Right forelimb (tissue), 1 donor: ENCODE measurements at places on chromosomes 2 and 18.

DNA sequence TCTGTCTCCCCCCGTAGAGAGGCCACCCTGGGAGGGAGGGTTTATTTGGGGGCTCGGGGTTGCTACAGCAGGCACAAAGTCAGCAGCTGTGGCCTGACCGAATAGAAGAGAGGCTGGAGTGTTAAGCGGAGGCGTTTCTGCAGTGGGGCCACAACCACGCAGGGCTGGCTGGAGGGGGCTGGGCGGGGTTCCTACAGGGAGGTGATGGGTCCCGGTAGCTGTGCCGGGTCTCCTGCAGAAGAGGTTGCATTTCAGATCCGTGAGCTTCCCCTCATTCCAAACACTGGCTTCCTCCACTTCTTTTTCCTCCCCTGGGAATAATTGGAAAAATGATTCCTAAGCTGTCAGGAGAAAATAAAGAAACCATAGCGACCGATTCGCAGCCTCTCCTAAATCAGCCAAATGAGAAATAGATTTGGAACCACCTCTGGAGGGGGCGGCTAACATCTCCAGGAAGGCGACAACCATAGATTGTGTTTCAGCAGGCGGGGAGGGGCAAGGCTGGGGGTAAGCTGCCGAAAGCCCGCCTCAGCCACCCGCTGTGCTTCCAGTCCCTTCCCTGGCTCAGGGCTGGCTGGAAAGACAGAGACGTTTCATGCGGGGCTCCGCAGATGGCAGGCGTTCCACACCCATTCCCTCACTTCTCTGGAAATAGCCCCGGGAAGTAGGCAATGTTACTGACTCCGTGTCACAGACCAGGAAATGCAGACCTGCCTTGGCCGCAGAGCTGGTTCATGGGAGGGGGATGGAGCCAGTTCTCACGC lies 85.6 kb upstream of the TAF1B start:
- DNase-seq: peak; percentile 77

DNA sequence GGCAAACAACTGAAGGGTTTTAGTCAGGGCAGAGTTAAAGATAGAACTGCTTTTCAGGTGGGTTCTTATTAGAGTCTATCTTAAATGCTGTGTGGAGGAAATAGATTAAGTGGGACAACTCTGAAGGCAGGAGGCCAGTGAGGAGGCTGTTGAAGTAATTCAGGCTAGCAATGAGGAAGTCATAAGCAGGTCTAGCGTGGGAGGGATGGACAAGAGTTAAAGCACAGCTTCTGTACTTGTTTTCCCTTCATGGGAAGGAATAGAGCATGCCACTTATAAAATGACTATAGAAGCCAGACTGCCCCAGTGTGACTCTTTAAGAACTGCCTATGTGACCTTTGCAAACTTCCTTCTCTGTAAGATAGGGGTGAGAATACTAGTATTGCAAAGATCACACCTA lies 202.0 kb upstream of the LRRTM1 start:
- no peak for DNase-seq

GRCh38 chr2:46298272-46298521 lies 990 bp downstream of the EPAS1 start:
- peak; percentile 52 for DNase-seq

- DNase-seq: no peak
These were observed 100.6 kb upstream of the APCDD1 start for GRCh38 chr18:10353791-10354190.

DNA sequence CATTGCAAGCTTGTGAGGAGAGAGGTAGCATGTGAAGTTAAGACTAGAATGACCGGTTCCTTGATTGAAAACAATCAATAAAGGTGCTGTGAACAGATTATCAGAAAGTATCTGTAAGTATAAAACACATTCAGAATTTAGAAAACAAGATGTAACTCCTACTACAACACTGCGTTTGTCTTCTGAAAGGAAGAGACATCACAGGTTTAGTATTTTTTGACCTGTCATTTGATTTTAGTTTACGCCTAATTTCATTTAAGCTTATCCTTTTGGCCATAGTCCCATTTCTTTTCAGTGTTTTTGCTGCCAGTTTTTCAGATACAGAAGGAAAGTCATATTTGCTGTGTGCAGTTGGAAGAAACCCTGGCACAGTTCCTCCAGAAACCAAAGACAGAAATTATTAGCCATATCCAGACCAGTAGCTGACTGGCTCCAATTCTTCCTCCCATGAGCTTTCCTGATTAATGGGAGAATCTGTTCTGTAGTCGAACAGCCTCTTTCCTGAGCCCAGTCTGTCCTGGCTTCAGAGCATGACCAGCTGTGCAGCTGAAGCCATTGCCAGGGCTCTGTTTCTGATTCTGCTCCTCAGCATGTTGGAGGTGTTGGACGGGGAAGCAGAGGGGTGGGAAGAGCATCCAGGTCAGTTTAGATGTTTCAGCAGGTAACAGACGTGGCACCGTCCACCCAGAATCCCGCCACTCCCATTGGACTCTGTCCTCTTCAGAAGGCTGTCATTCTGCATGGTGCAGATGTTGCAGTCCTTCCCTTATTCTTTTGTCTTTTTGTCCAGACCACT lies 61.0 kb downstream of the CRIM1 start:
- no peak for DNase-seq

GRCh38 chr18:44882163-44882868 lies 201.6 kb downstream of the SETBP1 start:
- DNase-seq: no peak

- DNase-seq: no peak
These were observed 24.5 kb downstream of the MYO3B start for GRCh38 chr2:170202437-170202836.

GRCh38 chr18:6994771-6995430 lies 122.7 kb downstream of the LAMA1 start:
- no peak for DNase-seq

GRCh38 chr2:3647831-3648651 lies 10.0 kb upstream of the ALLC start:
- no peak for DNase-seq

DNA sequence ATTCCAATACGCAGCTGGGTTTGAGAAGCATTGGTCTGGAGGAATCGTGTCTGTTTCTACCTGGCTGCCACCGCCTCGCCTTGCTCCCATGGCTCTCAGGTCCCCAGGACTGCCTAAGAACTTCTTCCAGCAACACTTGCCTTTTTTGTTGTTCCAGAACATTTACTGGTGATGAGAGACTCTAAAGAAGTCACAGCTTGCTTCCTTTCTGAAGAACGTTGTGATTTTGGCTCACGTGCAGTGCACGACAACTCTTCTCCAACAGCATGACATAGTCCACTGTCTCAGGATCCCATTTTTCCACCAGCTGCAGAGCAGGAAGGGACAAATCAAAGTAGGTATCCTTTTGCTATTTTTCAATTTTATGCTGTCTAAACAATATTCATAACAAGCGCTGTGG lies 940.9 kb downstream of the SLC4A3 start:
- peak; percentile 46 for DNase-seq

- no peak for DNase-seq
These were observed 873 bp downstream of the MTHFD2 start for GRCh38 chr2:74199275-74199701.

- DNase-seq: peak; percentile 54
These were observed at the start of gene KCNS3 for GRCh38 chr2:17878281-17879136. Gene KCNS3, plus strand, starts transcription at chr2:17878667. Its CDS starts 52,342 bp downstream, at chr2:17931009.

- no peak for DNase-seq
These were observed 341.3 kb downstream of the TGIF1 start for GRCh38 chr18:3791238-3791637.

DNA sequence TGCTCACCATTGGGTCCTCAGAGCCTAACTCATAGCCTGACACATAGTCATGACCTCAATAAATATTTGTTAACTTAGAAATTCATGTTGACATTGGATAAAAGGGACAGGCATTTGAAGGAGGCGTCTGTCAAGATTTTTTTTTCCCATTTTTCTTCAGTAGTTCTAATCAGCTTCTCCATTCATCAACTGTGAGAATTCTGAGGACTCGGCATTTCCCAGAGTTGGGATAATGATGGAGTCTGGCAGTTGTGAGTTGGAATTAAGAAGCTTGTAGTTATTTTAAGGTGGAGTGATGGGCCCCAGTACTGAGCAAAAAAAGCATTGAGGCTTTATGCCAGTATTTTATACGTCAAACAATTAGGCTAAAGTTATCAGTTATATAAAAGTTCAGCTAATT lies 4.6 kb downstream of the SPATS2L start:
- DNase-seq: no peak

- DNase-seq: peak; percentile 39
These were observed 16.2 kb downstream of the ADRA2B start for GRCh38 chr2:96099861-96100798.

- DNase-seq: no peak
These were observed 7.8 kb downstream of the MERTK start for GRCh38 chr2:111905990-111906735.

DNA sequence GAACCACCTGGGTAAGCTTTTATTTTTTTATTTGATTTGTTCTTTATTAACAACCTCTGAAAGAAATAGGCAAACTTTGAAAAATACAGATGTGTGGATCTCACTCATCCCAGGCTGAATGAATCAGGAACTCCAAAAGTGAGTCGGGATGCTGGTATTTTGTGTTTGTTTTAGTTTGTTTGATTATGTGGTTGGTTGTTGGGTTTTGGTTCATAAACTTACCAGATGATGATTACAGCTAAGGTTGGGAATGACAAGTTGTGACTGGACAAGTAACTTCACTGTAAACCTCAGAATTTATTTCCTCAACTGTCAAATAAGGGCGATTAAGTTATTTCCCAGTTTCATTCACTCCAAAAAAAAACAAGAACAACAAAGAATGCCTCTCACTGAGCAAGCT lies 80.5 kb upstream of the KIF5C start:
- DNase-seq: no peak

DNA sequence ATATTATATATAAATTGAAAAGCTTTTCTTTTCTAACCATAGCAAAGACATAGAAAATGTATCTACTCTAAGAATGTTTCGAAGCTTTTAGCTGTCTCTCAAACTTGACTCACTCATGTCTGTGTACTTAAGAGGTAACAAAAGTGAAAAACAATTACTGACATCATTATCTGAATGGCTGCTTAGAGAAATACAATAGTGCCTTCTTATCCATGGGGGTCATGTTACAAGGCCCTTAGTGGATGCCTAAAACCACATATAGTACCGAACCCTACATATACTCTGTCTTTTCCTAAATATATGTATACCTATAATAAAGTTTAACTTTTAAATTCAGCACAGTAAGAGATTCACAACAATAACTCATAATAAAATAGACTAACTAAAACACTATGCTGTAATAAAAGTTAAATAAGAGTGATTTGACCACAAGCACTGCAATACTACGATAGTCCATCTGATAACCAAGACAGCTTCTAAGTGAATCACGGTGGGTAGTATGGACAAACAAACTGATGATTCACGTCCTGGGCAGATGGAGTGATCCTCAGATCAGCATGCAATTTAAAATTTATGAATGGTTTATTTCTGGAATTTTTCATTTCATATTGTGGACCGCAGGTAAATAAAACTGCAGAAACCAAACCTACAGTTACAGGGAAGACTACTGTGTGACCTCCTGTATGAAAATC lies 246.2 kb downstream of the XIRP2 start:
- no peak for DNase-seq

GRCh38 chr2:133624551-133624950 lies 56.3 kb upstream of the NCKAP5 start:
- DNase-seq: no peak

DNA sequence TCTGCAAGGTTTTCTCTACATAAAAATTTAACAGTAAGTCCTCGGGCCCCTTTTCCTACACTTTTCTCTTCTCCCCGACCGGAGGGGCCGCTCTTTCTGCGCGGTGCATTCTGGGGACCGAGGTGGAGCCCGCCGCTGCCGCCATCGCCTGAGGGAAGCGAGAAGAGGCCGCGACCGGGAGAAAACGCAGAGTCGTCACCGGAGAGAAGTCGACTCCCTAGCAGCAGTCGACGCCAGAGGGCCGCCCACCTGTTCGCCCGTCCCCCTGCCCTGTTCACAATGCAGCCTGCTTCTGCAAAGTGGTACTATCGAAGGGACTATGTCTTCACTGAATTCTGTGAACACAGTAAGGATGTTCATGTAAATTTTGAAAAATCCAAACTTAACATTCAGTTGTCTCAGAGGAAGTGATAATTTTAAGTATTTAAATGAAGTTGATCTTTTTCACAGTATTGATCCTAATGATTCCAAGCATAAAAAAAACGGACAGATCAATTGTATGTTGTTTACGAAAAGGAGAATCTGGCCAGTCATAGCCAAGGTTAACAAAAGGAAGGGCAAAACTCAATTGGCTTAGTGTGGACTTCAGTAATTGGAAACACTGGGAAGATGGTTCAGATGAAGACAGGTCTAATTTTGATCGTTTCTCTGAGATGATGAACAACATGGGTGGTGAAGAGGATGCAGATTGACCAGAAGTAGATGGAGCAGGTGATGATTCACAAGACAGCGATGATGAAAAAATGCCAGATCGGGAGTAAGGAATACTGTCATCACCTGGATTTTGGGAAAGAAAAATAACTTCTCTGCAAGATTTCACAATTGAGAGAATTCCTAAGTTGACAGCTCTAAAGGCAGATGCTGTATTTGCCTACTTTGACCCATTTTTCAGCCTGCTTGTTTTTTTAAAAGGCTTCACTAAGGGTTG lies 55.8 kb downstream of the ASXL2 start:
- peak; percentile 69 for DNase-seq

GRCh38 chr2:205496772-205497171 lies 185.5 kb upstream of the NRP2 start:
- DNase-seq: no peak

DNA sequence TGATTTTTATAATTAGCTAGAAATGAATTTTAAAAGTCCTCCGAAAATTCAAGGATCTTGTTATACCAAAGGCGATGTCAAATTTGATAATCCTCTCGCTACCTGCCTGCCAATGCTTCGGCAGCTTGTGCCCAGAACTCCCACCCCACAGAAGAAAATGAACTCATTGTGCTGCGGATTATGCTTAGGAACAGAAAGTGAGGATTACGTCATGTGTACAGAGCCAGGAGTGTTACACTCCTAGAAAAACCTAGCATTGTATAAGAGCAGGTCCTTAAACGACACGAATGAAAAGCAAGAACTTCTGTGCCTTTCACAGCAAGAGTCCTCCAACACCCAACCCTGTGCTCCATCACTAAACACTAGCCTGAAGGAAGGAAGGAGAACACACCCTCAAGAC lies 168.3 kb downstream of the RNF152 start:
- DNase-seq: no peak

- no peak for DNase-seq
These were observed 220.8 kb downstream of the GULP1 start for GRCh38 chr2:188512456-188512855.

GRCh38 chr2:86047575-86048382 lies 57.9 kb downstream of the POLR1A start:
- no peak for DNase-seq

GRCh38 chr18:59593291-59593717 lies 103.9 kb downstream of the CCBE1 start:
- no peak for DNase-seq

DNA sequence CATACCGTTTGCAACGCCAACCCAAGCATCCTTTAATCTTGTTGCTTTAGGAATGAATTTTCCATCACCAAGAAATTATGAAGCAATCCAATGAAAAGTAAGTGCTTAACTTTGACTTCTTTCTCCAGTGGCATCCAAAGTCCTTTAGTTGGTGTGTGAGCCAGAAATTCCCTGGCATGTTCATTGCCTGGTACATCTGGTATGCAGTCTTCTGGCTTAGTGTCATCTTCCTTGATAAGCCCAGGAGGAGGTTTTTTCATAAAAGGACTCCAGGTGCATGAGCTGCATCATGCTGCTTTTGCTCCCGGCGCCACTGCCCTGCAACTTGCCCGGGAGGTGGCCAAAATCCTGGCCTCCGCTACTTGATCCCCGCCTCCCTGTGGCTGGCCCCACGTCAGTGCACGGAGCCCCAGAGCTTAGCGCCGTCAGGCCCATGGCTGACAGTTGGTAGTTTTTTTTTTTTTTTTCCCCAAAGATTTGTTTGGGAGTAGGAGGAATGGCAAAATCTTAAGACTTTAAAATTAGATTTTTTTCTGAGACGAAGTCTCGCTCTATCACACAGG lies 58.7 kb downstream of the PUM2 start:
- no peak for DNase-seq
